HepG2 (cell line): ENCODE measurements at places on chromosomes 1 and 21.

DNA sequence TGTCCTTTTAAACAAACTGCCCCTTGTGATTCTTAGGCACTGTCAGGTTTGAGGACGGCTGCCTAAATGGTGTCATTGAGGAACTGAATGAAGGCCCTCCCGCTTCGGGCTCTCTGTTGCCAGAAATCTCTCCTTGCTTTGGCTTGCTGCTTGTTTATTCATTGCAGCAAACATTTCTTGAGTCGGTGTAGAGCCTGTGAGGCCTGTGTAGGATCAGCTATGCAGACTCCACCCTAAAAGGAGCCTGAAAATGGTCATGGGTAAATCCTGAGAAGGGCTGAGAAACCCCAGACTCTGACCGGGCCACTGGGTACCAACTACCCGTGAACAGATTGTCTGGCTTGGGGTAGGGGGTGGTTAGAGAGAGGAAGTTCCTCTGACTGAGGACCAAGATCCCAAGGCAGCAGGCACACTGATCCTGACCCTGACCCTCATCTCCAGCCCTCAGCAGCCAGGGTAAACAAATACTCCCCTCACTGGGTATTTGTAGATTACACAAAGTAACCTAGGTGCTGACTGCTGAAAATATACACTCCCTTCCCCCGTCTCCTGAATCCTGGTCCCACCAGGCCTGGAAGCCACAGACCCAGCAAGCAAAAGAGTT, 3.1 kb downstream of the IL6R start:
- peak; percentile 74 for DNase-seq

DNA sequence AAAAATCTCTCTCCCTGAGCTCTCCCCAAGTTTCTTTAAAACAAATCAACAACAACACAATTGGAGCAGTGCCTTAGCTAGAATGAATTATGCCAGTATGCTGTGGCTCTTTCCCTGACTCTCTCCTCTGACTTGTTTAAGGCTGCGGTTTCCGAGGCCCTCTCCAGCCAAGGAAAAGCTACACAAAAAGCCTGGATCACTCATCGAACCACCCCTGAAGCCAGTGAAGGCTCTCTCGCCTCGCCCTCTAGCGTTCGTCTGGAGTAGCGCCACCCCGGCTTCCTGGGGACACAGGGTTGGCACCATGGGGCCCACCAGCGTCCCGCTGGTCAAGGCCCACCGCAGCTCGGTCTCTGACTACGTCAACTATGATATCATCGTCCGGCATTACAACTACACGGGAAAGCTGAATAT, 1.9 kb downstream of the S1PR1 start:
- peak; percentile 54 for DNase-seq

DNA sequence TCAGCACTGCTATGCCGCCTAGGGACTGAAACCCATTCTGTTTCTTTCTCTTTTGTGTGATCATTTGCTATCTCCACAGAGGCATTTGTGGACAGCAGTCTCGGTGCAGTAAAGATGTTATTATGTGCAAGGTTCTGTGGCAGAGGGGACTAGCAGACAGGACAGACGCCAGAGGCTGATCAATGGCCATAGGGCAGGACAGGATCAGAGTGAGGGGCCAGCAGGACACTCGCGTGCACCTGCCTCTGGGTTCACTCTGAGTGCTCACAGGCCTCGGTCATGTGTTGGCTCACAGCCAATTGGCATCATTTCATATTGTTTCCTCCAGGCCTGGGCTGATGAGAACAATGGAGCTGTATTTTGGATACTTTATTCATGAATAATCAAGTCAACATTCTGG, 212.6 kb downstream of the TGFB2 start:
- DNase-seq = no peak

GRCh38 chr1:73701826-73702225, 496.1 kb downstream of the LRRIQ3 start:
- no peak for DNase-seq

- DNase-seq = no peak
These were observed 16.9 kb upstream of the TDRD10 start for GRCh38 chr1:154485106-154485505.

DNA sequence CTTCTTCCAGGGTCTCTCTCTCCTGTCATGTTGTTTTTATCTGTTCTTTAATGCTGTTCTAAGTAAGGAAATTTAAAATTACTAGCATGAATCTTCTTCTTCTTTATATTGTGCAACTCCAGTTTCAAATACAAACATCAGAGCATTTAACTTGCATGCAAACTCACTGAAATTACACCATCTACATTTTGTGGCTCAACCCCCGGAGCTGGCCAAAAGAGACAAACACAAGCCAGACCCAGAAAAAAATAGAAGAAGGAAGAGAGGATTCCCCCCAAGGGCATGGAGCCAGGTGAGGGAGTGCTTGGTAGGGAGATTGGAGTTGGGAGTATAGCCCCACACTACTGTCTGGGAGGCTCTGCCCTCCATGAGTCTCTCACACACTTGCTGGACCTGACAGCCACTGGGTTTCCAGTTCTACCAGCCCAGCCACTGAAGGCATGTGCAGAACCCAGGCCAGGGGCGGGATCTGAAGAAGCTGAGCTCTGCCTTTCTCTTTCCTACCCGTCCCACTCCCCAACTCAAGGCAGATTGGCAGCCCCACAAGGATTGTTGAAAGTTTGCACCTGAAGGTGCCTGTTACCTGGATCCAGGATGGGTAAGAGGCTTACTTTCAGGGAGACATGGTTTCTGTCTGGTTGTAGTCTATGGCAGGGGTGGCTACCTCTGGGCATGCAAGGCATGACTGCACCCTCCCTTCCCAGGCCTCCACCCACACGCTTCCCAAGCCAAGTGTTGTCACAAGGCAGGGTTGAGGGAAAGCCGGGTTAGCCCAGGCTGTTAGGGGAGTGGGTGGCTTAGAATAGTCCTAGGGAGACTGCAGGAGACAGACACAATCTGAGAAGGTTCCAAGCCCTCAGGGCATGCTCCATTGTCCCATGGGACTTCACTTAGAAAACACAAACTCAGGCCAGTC, 297.2 kb downstream of the TGFB2 start:
- no peak for DNase-seq

GRCh38 chr1:155107309-155108264, 20.1 kb upstream of the EFNA1 start:
- DNase-seq = peak; percentile 89

DNA sequence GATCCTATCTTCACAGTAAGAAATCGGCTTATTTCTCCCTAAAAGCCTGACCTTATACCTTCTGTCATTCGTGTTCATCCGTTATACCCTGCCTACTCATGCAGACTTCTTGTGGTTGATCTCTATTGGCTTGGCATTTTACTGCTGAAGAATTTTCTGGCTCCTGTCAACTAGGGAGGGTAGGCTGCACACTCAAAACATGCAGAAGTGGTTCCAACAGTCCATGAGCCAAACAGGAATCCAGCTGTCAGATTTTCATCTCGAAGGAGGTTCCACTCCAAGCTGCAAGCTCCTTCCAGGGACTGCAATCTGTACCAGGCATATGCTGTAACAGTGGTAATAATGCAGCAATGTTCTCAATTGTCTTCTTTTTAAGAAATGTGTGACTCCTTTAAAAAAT, 10.1 kb downstream of the DNAJC11 start:
- DNase-seq = no peak

- DNase-seq = no peak
These were observed 196.2 kb upstream of the APP start for GRCh38 chr21:26366781-26367180.

DNA sequence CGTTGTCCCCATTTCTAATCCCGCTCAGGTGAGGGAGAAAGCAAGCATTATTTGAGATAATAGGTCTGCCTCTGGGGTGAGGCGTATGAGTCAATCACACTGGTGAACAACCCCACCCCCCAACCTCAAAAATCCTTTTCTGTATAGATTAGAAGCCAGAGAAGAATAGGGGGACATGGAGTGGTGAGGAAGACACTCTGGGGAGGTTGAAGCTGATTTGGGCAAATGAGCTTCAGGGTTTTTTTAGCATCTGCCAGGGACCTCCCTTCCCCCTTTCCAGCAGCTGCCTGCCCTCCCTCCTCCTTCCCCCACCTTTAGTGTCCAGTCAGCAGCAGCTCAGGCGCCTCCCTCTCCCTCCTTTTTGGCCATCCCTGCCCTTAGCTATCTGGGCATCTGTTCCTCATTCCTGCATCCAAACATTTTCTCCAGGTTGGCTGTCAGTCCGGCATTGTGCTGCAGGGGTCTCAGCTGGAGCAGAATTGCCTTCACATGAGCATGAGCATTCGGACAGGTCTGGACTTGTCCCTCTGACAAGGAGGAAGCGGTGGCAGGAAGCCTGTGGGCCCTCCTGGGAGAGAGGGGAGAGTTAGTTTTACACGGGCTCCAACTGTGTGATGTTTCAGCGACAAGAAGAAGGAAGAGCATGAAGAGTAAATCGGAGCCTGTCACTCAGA, 30.8 kb upstream of the PTGFRN start:
- DNase-seq = no peak

DNA sequence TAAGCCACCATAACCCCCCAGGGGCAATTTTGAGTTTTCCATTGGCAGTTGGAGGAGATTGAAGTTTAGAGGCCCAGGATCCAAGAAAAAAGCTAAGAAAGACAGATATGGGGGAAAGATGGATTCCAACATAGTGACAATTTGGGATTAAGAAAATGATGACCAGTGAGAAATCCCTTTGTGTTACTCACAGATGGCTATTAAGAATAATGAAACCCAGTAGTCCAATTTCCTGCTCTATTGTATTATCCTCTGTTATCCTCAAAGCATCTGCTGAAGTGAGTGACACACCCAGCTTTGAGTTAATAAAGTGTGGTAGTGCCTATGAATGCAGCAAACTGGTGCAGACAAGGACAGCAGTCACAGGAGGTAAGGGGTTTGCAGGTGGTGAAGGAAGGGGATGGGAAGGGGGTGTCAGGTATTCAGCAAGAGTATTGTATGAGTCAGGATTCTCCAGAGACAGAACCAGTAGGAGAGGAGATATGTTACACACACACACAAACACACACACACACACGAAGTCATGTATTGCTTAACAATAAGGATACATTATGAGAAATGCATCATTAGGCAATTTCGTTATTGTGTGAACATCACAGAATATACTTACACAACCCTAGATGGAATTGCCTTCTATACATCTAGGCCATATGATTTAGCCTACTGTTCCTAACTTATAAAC, 112.4 kb upstream of the VANGL1 start:
- DNase-seq = no peak

DNA sequence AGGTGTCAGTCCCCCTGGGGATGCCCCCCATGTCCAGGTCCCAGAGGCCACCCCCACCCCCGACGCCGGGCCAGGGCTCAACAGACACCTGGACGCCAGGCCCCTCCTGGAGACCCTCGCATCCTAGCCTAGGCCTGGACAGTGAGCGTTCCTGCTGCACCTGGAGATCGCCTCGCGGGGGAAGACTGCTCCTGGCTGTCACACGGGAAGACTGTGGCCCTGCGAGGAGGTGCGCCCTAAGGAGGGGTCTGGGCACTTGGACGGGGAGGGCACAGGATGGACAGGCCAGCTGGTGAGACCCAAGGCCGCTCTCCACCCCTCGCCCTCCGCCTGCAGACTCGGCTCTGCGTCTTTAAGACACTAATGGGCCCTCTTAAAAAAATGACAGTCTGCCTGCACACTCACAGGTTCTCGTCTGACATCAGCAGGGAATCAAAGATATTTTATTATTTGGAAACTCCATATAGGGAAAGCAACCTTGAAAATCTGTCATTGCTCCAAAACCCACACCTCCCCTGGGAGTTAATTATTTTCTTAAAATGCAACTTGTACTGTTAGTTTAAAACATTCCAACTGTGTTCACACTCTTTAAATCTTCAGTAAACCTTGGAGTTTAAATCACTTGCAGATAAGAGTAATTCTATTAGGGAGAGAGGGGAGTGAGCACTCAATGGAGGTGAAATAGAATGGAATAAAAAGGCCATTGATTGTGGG, 45.6 kb upstream of the ACTRT2 start:
- DNase-seq = no peak

DNA sequence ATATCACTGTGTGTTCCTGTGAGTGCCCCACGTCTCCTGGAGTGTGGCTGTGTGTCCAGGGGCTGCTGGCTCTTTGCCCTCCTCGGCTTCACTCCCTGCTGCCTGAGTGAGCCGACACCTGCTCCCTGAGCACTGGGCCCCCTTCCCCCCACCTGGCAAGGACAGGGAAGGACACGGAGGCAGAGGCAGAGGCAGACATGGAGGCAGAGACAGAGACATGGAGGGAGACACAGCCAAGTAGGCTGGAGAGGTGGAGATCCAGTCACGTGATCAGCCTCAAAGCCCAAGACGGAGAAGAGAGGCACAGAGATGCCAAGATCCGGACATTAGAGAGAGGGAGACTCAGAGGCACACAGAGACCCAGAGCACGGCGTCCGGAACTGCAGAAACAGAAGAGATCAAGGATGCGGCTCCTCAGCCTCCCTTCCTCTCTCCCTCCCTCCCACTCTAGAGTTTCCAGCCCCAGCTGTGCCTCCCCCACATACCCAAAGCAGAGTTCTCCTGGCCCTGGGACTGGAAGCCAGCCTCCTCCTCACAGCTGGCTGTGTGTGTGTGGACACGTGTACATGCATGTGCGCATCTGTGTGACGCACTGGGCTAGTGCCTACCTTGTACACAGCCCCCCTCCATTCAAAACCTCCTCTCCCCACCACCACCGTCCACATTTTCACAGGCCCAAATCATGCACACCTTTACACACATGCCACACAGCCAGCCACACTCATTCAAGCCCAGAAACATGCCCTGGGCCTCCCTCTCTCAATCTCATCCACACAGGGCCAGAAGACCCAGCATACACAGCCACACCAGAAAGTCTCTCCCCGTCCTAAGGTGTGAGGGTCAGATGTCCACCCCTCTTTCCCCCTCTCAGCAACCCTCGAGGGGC, 39.1 kb upstream of the WASF2 start:
- DNase-seq = no peak

- DNase-seq = no peak
These were observed 261.8 kb downstream of the FOXD2 start for GRCh38 chr1:47699492-47700235.

GRCh38 chr21:38183961-38184360, 72.8 kb upstream of the KCNJ15 start:
- DNase-seq = no peak

- DNase-seq = no peak
These were observed 4.7 kb downstream of the FMOD start for GRCh38 chr1:203346060-203346768.

GRCh38 chr1:201260236-201260590, 23.1 kb upstream of the PKP1 start:
- no peak for DNase-seq

- peak; percentile 35 for DNase-seq
These were observed 739 bp downstream of the SMG5 start for GRCh38 chr1:156281693-156282478.

DNA sequence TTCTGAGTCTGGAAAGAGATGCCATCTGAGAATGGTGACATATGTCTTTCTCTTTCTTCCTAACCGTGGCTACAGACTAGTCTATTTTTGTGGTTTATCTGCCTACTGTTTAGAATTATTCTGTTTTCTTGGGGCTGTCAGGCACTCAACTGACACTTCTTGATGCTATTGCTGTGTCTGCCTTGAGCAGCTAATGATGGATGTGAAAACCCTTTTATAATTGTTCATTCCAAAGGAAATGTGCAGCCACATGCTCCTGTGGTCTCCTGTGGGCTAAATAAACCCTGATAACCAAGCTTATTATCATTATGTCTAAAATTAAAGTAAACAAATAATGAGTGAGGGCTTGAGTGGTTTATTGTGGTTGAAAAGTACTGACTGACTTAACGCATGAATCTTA, 52.7 kb upstream of the CXADR start:
- DNase-seq = no peak
